ENCODE measurements at places on chromosomes 16 and 17. TPM values are rescaled to one million over a fixed set of nuclear protein-coding genes. Genes with fewer than 3 reads are reported as not detected.

Gene ARL5C
- not detected for total RNA-seq

Gene MPP2
- total RNA-seq, result 12.2 TPM

- no peak for DNase-seq
These were observed 18.0 kb upstream of the TRIM37 start for GRCh38 chr17:59124665-59125064.

GRCh38 chr17:38705803-38706504 is 881 bp downstream of the MLLT6 start:
- peak; percentile 89 for DNase-seq

- DNase-seq, result peak; percentile 76
These were observed 638 bp upstream of the TMEM88 start for GRCh38 chr17:7854078-7854777.

GRCh38 chr17:42019509-42020404 is at the start of gene NKIRAS2:
Gene NKIRAS2 (plus strand): TSS chr17:42020090. CDS start chr17:42021578, 1,488 bp downstream.
- DNase-seq, result peak; percentile 98

DNA sequence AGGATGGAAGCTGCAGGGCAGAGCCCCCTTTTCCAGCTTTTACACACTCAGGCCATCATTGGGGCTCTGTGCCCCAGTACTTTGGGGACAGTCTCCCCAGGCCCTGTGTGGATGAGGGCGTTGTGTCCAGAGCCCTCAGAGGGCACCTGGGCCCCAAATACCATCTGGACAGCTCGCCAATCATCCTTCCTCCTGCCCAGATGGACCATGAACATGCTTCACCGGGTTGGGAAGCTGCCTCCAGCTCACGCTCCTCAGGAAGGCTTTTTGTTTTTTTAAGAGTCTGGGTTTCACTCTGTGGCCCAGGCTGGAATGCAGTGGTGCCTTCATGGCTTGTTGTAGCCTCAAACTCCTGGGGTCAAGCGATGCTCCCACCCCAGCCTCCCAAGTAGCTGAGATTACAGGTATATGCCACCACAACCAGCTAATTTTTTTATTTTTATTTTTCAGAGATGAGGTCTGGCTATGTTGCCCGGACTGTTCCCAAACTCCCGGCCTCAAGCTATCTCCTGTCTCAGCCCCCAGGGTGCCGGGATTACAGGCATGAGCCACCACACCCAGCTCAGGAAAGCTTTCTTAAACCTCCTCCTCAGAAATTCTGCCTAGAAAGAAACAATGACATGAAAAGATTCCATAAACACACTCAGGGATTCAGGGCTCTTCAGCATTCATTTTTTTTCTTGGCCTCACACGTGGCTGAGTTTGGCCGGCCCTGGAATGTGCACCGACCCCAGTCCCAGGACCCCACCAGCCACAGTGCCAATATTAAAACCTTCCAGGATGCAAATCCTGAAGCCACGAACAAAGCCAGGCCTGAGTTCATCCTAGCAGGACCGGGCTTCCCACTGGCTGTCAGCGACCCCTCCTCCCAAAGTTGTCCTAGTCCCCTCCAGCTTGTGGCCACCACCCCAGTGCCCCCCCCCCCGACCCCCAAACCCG is 27.4 kb upstream of the ZNF423 start:
- no peak for DNase-seq

DNA sequence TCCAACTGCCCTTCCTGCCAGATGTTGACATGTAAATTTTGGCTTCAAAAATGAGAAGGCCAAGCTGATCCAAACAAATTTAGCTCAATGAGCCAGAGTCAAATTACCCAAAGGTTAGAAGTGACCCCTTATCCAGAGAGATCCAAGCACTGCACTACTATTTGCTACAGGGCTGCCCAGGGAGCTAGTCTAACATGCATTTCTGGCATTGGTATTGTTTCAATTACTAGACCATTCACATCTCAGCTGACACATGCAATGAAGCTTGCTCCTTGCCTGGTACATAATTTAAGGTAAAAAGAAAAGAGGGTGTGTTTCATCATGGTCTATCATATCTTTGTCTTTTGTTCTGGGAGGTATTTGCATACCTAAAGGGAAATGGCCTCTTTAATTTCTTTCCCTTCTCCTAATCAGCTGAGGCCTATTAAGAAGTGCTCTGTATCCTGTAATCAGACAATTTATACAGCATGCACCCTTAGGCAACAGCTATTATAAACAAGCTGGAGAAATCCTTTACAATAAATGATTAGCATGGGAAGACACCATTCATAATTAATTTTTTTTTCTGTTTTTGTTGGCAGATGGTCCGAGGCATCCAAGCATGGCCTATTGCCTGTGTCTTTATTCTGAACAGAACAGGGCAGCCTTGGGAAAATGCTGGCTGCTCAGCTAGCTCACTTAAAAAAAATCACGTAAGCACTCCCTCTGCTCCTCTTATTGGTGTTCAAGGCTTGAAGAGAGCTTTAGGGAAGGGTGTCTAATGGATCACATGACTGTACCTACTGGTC is 161.5 kb upstream of the SALL1 start:
- no peak for DNase-seq

DNA sequence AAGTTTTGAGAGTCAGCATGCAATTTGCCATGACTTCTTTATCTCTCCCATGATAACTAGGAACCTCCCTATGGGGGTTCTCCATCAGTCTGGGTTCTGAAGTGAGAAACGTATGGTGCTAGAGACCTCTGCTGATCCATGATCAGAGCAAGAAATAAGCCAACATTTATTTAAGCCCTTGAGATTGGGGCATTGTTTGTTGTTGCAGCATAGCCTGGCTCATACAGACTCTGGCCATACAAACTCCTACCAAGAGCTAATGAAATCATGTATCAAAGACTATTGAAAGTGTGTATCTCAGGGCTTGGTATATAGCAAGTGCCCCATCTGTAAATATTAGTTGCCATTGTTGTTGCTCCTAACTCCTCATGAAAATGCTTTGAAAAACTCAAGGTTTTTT is 233.9 kb downstream of the MAF start:
- DNase-seq, result no peak
